ENCODE measurements at places on chromosomes 3 and 15. TPM values are rescaled to one million over a fixed set of nuclear protein-coding genes. Genes with fewer than 3 reads are reported as not detected.

GRCh38 chr15:62636823-62637573 lies 405.5 kb upstream of the TPM1 start:
- DNase-seq, result no peak

DNA sequence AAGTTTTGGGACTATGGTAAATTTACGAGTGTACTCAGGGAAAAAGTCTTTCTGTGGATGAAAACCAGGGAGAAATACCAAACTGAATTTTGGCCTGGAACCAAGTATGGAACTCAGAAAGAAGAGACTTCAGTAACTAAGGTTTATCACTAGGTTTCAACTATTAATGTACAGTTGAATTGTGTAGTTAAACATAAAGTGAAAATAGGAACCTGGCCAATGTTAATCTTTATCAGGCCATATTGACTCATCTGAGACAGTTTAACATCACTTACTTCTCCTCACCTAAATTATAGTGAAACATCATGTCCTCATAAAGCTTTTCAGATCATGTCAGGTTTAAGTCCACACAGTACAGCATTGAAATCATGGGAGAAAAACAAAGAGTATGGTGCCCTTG lies 197.7 kb downstream of the LSAMP start:
- no peak for DNase-seq

DNA sequence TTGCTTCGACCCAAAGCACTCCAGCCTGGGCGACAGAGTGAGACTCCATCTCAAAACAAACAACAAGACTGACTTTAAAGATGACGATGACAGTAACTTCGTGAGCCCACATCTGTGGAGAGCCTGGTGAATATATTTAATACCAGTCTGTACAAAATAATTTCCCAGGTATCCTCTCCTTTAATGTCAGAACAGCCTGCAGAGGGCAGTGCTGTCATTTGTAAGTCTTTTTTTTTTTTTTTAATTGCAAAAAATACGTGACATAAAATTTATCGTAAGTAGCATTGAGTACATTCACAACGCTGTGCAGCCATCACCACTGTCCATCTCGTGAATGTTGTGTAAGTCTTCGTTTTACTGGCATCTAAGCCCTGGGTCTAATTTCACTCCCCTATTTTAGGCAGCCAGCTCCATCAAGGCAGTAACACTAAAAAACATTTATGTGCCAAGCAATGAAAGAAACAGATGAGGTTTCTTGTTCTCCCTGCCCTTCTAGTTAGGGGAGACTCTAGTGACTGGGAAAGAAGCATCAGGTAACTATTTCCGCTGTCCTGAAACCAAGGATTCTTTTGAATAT lies 1.4 kb downstream of the HTD2 start:
- DNase-seq, result no peak

Gene SPINK8
- total RNA-seq, result not detected

All from activated T-cell treated with anti-CD3 and anti-CD28 coated beads, Interleukin-2, amount 50 U/mL, for 4 hours (primary cell).